NCI-H345 (cell line): ENCODE measurements at places on chromosomes 16 and 17.
A peak's percentile ranks its signal among the peaks of the same experiment; 100 is the strongest.

DNA sequence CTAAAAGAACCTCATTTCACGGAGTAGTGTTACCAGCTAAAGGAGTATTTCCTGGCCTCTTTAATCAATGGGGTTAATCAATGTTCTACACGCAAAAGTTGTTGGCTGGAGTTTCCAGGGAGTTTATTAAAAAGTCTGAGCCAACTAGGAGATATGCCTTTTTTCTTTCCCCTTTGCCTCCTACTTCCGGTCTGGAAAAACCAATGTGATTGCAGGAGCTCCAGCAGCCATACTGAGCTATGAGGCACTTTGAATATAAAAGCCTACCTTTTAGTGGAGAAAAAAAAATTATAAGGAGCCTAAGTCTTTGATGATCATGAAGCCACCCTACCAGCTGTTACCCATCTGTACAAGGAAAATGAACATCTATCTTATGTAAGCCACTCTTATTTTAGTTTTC is 17.9 kb upstream of the ERCC4 start:
- no peak for DNase-seq

DNA sequence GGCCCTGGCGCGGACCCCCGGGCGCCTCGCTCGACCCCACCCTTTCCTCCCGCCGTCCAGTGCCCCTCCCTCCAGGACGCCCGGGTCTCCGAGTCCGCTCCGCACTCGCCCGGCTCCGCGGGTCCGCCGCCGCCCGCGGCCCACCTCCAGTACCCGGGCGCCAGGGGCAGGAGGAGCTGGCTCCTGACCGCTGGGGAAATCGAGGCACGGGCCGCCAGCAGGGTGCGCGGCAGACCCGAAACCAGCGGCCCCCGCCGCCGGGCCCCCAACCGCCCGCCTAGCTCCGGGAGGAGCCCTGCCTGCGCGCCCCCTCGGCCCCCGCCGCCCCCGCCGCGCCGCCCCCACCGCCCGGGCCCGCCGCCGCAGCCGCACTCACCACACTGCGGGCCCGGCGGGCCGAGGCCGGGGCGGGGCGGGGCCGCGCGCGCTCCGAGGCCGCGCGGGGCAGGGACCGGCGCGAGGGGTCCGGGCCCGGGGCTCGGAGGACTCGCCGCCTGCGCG is 333 bp downstream of the MAFG start:
- no peak for DNase-seq

- peak; percentile 84 for DNase-seq
Measured at GRCh38 chr16:88706229-88706964, at the start of the genes CTU2 and RNF166. TSS of gene CTU2 (plus strand) at chr16:88706503. CDS start at chr16:88706531, 28 bp downstream. TSS of gene RNF166 (minus strand) at chr16:88706408. CDS start at chr16:88706325, 83 bp downstream.

- no peak for DNase-seq
Measured at GRCh38 chr16:51621610-51622009, 470.5 kb upstream of the SALL1 start.

GRCh38 chr17:965311-965989 is 14.1 kb downstream of the NXN start:
- no peak for DNase-seq

DNA sequence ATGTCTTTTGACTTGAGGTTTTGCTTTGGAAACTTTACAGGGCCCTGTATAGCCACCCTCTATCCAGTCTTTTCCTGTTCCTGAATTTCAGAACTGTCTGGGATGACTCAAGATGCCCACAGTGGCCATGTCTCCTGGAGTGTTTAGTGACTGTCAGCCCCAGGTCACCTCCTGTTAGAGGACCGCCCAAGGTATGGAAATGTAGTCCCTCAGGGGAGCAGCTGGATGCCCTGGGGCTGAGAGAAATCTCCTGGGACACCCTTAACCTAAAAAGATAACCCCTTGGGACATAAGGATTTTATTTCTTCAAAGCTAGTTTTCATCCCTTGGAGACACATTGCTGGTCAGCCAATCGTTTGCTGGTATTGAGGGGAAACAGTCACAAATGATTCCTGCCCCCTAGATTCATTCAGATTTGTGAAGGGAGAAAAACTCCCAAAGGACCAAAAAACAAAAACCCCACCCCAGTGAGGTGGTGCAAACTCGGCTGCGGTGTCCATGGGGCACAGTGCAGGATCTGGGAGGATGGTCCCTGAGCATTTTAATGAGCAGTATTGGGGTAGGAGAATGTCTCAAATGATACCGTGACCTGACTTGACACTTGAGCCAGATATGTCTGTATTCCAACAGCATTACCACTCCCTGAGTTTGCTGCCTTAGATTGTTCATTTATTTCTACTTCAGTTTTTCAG is 1.7 kb downstream of the ZNF267 start:
- no peak for DNase-seq

- no peak for DNase-seq
Measured at GRCh38 chr16:72123426-72123825, 29.8 kb downstream of the DHX38 start.

- peak; percentile 58 for DNase-seq
Measured at GRCh38 chr17:29566473-29567303, at the start of gene ABHD15. TSS of gene ABHD15 (minus strand) at chr17:29567037. CDS start at chr17:29566966, 71 bp downstream.

GRCh38 chr16:55647798-55648197 is 8.0 kb upstream of the SLC6A2 start:
- no peak for DNase-seq

DNA sequence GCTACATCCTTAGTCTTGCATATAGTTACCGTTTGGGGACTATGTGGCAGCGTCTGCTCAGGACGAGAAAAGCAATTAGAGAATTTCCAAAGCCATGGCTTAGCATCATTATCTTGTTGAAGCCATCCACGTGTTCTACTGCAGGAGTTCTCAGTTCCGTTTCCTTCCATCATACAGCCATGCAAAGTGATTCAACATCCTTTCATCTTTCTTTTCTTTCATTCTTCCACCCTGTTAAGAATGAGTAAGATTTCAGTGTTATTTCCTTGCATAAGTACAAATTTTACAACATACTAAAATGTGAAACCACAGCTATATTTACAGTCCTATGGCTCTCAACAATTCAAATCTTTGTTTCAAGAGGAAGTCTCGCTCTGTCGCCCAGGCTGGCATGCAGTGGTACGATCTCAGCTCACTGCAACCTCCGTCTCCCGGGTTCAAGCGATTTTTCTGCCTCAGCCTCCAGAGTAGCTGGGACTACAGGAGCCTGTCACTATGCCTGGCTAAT is 3.8 kb downstream of the MARF1 start:
- DNase-seq, result no peak

DNA sequence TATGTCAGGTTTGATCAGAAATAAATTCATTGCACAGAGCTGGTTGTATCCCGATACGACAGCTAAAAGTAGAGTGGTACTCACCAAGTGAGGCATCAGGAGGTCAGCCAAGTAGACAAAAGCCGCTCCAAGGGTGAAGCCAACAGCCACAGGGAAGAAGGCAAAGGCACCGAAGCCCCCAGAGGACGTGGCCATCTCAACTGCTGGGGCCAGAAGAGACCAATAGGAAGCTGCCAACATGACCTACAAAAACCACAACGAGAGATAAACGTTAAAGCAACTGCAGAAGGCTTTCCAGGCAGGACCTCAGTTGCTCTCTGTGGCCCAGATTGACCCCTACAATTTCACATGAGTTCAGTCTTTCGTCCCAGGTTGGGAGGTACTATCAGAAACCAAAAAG is 61.0 kb downstream of the SLC39A11 start:
- no peak for DNase-seq

- DNase-seq, result no peak
Measured at GRCh38 chr17:40020146-40020545, 4.9 kb downstream of the CSF3 start.

DNA sequence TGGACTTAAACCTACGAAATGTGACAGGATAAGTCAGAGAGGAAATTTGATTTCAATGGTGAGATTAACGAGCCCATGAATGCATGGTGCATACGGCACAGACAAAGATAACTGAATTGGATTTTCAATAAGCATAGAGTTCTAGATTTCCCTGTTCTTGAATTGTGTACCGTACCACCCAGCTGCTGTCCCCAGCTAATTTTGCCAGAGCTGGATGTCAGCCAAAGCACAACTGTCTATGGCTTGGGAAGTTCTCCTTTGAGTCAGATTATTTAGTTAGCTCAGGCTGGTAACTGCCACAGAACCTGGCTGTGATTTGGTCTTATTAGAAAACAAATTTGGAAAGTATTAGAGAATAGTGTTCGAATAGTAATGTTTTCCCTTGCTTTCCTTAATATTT is 143.1 kb downstream of the CDH13 start:
- DNase-seq, result peak; percentile 3

- DNase-seq, result peak; percentile 51
Measured at GRCh38 chr16:87203060-87203656, 114.0 kb downstream of the C16orf95 start.

- no peak for DNase-seq
Measured at GRCh38 chr16:55478827-55479429, at the start of gene MMP2. TSS of gene MMP2 (plus strand) at chr16:55479198. CDS start at chr16:55479480, 282 bp downstream.

GRCh38 chr16:53913099-53913870 is 209.3 kb downstream of the FTO start:
- peak; percentile 28 for DNase-seq

GRCh38 chr16:12868788-12869187 is 32.6 kb upstream of the SHISA9 start:
- no peak for DNase-seq

GRCh38 chr16:87881324-87882200 is 12.3 kb upstream of the SLC7A5 start:
- no peak for DNase-seq

- no peak for DNase-seq
Measured at GRCh38 chr17:68511254-68511670, 968 bp upstream of the PRKAR1A start.

- DNase-seq, result no peak
Measured at GRCh38 chr17:82320140-82320840, 2.9 kb upstream of the CD7 start.

- DNase-seq, result no peak
Measured at GRCh38 chr16:86578061-86578599, at the start of gene FOXL1. TSS of gene FOXL1 (plus strand) at chr16:86578549. CDS start at chr16:86578724, 175 bp downstream.

GRCh38 chr17:58679263-58680037 is 12.4 kb downstream of the TEX14 start:
- no peak for DNase-seq

- DNase-seq, result no peak
Measured at GRCh38 chr17:64339516-64340490, 50.9 kb downstream of the PECAM1 start.

GRCh38 chr17:8542599-8543502 is 87.7 kb downstream of the MYH10 start:
- DNase-seq, result no peak

GRCh38 chr17:72102366-72102765 is 18.5 kb upstream of the SOX9 start:
- DNase-seq, result no peak

- no peak for DNase-seq
Measured at GRCh38 chr17:48412841-48413240, 17.2 kb downstream of the SKAP1 start.

GRCh38 chr16:30956601-30957455 is 726 bp upstream of the SETD1A start:
- peak; percentile 80 for DNase-seq

DNA sequence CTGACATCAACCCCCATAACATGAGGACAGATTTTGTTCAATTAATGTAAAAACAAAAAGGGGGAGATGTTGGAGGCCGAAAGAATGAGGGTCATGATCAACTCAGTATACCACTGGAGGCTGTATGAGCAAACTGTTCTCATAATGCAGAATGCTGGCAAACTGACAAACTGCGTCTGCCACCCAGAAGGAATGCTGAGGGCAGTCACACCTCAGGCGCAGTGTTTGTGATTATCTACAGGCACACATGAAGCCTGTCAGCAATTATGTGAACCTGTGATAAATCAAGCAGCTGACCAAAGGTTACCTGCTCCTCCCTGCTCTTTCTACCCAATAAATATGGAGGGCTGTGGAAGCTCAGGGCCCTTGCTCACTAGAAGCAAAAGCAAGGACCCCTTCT is 27.3 kb downstream of the CD300LG start:
- DNase-seq, result no peak

GRCh38 chr17:40996829-40997228 is 2.9 kb upstream of the KRTAP3-3 start:
- no peak for DNase-seq

DNA sequence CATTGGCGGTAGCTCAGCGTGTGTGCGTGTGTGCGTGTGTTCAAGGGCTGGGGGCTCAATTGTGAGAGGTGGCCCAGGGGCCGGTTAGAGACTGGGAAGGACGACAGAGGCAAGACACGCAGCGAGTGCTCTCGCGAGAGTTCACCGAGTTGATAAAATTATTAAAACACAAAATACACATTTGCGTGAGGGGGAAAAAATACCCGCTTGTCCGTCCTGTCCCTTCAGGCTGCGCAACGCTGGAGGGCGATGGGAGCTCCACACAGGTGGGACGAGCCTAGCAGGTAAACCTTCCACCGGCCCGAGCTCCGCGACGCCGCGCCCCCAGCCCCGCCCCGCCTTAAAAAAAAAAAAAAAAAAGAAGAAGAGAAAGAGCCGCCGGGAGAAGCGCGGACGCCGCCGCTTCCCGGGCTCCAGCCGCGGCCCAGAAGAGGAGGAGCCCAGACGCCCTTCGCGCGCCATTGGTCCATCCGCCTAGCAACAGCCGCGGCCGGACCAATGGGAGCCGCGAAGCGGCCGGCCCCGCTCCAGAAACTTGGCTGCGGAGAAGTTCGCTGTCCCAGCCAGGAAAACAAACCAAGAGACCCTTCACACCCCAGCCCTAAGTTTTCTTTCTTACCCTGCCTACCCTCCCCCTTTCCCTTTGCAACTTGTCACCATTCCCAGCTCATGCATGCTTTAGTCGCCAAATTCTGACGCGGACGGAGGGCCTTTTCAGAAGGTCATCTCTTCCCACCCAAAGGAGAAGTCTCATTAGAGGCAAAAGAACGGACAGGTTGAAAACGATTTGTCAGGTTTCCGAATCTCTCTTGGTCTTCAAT is 169.9 kb upstream of the MAF start:
- peak; percentile 64 for DNase-seq

GRCh38 chr16:13883881-13884280 is 36.1 kb upstream of the ERCC4 start:
- DNase-seq, result no peak

DNA sequence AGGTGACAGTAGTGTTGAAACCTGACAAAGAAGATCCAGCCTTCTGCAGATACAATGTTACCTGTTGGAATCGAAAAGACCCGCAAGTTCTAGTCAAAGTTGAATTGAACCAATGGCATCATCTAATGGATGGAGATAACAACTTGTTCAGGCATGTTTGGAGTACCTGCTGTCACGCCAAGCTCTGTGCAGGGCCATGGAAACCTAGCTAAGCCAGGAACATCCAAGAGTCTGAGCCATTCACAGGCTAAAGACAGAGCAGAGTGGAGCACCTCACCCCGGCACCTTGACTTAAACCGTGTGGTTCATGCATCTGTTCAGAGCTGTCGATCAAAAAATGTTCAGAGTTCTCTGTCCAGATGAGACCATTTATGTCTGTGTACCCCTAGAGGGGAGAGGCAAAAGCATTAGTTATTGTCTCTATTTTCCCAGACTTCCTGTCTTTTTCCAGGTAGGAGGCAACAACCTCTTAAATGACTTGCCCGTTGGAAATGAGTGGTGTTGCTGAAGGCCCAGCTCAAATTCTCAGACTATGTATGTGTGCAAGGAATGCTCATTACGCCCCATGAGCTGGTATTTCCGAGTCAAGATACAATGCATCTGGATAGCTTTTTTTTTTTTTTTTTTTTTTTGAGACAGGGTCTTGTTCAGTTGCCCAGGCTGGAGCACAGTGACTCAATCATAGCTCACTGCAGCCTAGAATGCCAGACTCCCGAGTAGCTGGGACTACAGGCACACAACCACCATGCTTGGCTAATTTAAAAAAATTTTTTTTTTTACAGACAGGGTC is 44.9 kb upstream of the XYLT1 start:
- no peak for DNase-seq
